ENCODE measurements at places on chromosomes 4 and X.

DNA sequence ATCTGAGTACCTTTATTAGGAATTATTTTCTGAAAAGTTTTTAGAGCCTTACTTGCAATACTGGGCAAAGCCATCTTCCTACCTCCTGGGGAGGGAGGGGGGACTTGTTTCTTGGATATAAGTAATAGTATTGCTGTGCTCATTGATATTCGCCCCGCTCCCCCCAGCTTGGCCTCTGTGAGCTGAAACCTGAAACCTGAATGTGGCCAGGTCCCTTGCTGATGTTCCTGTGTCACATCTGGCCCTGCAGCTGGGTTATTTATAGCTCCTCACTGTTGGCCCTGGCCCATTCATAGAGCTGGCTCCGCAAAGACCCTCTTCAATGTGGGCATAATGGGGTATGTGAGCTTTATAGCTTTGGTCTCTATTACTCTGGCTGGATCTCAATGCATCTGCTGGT lies 59.5 kb downstream of the FRMPD3 start:
- no peak overlapping the region for H3K27ac ChIP-seq
- H3K36me3 ChIP-seq = no peaks in the 10 kb centered on the region

DNA sequence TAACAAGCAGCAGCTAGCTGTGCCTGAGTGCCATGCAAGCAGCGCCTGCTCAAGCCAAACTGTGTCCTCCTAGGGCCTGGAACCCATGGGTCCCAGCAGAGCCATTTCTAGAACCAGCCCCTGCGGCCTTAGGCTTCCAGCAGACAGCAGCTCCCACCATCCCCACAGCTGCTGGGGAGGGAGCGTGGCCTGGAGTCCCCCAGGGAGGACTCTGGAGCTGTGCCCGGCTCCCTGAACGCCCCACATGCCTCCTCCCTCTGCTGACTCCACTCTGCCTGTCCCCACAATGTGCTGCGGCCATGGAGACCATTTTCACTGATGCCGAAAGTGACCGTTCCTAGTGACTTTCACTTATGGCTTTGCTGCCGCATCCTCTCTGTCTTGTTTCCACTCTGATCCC lies 45.9 kb downstream of the GAK start:
- no peak overlapping the region for H3K4me3 ChIP-seq
- no peaks in the 10 kb centered on the region for H3K4me1 ChIP-seq
- H3K27me3 ChIP-seq = no peaks in the 10 kb centered on the region
- DNase-seq = no peak
- no peak overlapping the region for H3K27ac ChIP-seq

DNA sequence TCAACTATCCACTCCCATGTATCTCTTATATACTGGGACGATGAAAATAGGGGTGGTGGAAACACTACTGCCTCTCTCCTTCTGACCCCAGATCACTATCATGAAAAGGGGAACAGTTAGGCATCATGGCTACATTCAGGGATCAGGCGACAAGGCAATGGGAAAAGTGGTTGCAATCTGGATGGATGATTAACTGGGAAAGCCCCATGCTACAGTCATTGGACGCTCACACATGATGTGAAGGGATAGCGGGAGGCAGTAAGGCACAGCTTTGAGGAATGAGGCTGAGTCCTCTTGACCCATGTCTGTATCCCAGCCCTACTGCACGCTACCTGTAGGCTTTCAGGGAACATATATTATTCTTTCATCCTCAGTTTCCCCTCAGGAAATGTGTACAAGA lies 10.2 kb downstream of the GASK1B start:
- no peaks in the 10 kb centered on the region for H3K27me3 ChIP-seq
- H3K36me3 ChIP-seq = no peaks in the 10 kb centered on the region
- no peak overlapping the region for H3K4me3 ChIP-seq
- peaks cover 21% of the 10 kb centered on the region for H3K4me1 ChIP-seq
- DNase-seq = no peak

- no peak overlapping the region for H3K4me3 ChIP-seq
- H3K27ac ChIP-seq = no peak overlapping the region
- no peaks in the 10 kb centered on the region for H3K4me1 ChIP-seq
- H3K27me3 ChIP-seq = no peaks in the 10 kb centered on the region
These were observed 153.5 kb downstream of the HHIP start for GRCh38 chr4:144799486-144799885.

DNA sequence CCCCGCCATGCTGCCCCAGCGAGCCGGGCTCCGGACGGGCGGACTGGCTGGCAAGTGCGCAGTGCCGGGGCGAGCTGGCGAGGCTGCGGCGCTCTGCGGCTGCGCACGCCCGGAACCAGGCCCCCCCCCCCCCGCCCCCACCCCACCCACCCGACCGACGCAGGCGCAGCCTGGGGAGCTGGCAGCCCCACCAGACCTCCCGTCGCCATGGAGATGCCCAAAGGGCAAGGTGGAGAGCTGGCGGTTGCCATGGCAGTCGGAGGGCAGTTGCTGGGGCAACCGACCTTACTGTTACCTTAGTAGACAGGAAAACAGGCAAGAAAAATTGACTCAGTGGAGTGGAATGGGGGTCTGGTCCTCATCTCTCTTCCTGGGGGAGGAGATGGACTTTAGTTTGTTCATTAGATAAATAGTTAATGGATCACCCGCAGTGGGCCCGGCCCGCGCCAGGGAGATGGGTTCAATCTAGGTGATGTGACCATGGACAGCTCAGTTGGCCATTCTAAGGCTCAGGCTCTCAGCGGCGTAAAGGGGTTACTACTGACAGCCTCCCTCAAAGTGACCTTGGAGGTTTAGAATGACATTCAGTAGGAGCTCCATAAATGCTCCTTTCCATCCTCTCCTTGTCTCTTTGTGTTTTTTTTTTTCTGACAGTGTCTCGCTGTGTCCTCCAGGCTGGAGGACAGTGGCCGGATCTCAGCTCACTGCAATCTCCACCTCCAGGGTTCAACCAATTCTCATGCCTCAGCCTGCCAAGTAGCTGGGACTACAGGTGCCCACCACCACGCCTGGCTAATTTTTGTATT lies at the start of gene PCSK1N:
TSS of gene PCSK1N (minus strand) at position 87 of the 806 bp plus-strand sequence. CDS start at position 9, 78 bp downstream.
- H3K36me3 ChIP-seq = no peaks in the 10 kb centered on the region
- peak within 1 kb of the TSS; percentile 71 for H3K4me3 ChIP-seq
- no peak for DNase-seq
- H3K27me3 ChIP-seq = peaks cover 36% of the 10 kb centered on the region
- no peaks in the 10 kb centered on the region for H3K4me1 ChIP-seq
- peak within 1 kb of the TSS; percentile 64 for H3K27ac ChIP-seq

DNA sequence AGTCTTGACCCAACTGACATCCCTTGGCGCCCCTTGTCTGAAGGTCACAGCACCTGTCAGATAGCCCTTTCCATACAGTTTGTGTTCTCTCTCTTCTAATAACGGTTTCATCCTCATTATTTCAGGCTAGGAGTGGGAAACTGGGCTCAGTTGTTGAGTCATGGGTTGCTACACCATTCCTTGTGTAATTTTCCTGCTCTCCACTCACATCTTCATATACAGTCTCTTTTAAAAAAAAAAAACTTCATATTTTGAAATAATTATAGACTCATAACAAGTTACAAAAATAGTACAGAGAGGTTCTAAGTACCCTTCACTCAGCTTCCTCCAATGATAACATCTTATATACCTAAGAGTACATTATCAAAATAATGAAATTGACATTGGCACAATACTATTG lies 60.2 kb upstream of the GRPR start:
- DNase-seq = no peak
- H3K4me1 ChIP-seq = peaks cover 6% of the 10 kb centered on the region
- no peaks in the 10 kb centered on the region for H3K36me3 ChIP-seq
- H3K27me3 ChIP-seq = peaks cover 10% of the 10 kb centered on the region
- H3K27ac ChIP-seq = no peak overlapping the region

DNA sequence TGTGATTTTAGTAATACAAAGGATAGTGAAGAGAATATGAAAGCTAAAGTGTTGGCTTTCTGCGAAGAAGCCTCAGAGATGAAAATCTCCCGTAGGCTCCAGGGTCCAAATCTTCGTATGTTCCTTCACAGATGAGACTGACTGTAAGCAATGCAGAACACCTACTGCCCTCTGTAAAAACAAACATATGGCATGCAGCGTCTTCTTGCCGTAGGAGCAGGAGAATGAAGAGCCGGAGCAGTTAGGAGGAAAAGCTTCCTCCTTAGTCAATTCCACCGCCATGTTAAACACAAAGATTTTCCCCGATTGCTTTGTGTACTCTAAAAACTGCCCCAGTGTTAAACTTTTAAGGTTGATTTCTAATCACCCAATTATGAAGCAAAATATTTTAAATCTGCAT lies 22.5 kb downstream of the RWDD4 start:
- H3K36me3 ChIP-seq = peaks cover 2% of the 10 kb centered on the region
- peak overlapping the region; percentile 92 for H3K27ac ChIP-seq
- no peaks in the 10 kb centered on the region for H3K27me3 ChIP-seq
- no peak for DNase-seq
- H3K4me1 ChIP-seq = peaks cover 21% of the 10 kb centered on the region

All from progenitor cell of endocrine pancreas (in vitro differentiated cells).